NCI-H2029 (cell line): ENCODE measurements at places on chromosomes 12 and 14.

DNA sequence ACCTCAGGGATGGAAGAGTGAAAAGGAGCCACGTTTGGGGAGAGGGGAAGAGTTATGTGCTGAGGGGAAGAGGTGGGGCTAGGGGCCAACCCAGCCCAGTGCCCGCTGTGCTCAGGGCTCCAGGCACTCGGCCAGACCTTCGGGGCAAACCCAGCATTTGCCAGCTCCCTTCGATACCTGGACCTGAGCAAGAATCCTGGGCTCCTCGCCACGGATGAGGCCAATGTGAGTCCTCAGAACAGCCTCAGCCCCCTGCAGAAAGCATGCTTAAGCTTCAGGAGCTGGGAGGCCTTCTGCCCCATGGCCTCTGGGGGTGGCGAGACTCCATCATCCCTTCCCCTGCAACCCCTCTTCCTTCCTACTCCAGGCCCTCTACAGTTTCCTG lies 5.0 kb downstream of the CARMIL3 start:
- DNase-seq = no peak

- DNase-seq = peak; percentile 73
Measured at GRCh38 chr12:47085815-47086252, 6.1 kb upstream of the AMIGO2 start.

GRCh38 chr12:56565510-56566101 lies 44.0 kb downstream of the RBMS2 start:
- DNase-seq = peak; percentile 54

- DNase-seq = no peak
Measured at GRCh38 chr12:130427381-130427887, 89.7 kb downstream of the PIWIL1 start.

- no peak for DNase-seq
Measured at GRCh38 chr12:99027055-99027393, 381.9 kb downstream of the APAF1 start.

DNA sequence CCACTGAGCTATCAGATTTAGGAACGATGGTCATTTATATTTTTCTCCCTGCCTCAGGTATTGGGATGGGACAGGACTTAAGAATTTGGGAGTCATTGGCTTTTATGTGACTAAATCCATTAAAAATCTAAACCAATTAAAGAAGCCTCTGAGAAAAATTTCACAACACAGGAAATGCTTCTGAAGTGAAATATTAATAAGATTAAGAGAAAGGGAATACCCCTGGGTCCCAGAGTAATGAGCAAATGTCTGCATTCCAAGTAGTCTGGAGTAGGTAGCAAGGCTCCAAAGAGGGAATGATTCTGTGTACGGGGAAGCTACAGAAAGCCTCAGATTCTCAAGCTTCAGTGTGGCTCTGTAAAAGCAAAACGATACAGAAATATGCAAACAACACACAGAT lies 707 bp upstream of the MED6 start:
- no peak for DNase-seq

GRCh38 chr14:54839701-54840119 lies 62.9 kb downstream of the GCH1 start:
- DNase-seq = no peak

DNA sequence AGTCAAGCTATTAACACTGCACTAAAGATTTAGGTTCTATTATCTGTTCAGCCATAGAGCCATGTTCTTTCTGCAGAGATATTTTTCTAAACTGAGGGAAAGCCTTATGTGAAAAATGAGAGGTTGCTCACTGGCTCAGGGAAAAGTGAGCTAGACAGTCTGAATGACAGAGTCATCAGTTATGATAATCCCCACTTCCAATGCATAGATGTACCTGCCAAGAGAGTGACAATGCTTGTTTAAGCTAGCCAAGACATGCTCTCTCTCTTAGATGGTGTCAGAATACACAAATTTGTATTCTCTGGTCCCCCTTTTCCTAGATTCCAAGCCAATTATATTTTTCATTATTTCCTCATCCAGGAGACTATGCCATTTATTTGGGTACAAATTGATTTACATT lies 176.9 kb upstream of the FRMD6 start:
- no peak for DNase-seq

DNA sequence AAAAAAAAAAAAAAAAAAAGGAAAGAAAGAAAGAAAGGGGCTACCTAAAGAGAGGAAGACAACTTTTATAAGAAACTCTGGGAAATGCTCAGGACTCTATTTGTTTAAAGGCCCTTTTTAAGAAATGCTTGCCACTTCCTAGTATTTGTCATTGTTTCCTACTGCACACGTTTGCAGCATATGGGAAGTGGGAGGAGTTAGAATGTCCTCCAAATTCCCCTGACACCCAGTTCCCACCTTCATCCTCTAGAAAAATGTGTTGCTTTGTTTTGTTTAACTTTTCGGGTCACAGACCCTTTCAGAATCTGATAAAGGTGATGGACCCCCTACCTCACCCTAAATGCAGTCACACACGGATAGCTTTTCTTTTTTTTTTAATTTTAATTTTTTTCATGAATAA lies 40.8 kb downstream of the NINJ2 start:
- DNase-seq = no peak

DNA sequence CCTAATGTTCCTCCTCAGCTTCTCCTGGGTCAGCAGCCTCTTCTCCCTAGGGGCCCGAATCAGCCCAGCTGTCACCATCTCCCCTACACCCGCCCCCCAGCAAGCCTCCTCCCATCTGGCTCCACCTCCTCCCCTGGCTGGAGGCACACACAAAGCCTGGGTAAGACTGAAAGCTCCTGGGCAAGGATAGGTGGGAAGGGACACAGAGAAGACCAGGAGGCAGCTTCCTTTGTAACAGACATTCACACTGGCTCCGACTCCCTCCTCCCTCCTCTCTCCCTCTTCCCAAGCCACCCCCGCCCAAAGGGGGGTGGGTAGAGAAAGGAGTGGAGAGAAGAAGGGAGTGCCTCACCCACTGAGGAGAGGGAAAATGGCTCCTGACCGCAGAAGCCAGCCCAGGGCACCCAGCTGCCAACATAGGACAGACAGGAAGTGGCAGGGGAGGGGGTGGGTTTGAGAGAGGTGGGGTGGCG lies 4.0 kb downstream of the CHD4 start:
- DNase-seq = peak; percentile 27

DNA sequence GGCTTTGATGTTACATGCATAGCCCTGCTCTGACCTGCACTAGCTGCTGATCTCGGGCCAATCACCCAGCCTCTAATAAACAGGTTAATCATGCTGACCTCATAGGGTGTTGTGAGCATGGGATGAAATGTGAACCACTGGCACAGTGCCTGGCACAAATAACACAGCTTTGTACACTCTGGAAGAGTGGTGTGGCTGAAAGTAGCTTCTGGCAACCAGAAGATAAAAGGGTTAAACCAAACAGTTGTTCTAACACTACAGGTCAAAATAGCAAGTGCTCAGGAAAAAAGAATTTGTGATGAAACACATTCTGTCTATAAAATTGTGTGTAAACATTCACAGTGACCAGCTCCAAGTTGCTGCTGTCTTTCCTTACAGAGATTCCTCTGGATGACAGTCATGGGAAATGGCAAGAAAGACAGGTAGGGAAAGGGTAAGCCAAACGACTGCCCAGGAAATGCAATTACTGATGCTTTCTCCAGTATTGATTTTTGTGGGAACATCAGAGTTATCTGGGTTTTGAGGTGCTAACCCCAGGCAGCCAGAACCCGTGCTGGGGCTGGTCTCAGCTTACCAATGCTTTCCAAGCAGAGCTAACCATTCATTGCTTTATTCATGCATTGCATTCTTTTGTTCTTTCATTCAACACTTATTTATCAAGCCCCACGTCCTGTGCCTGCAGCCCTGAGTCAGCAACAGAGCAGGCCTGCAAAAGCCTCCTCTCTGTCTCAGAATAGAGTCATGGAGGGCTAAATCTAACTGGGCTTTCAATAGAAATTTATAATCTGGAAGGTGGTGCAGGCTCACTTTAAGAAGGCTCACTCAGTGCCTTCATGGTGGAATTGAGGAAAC lies 38.1 kb upstream of the CAPRIN2 start:
- peak; percentile 1 for DNase-seq

- DNase-seq = peak; percentile 26
Measured at GRCh38 chr12:27709932-27710591, 570 bp upstream of the MRPS35 start.

DNA sequence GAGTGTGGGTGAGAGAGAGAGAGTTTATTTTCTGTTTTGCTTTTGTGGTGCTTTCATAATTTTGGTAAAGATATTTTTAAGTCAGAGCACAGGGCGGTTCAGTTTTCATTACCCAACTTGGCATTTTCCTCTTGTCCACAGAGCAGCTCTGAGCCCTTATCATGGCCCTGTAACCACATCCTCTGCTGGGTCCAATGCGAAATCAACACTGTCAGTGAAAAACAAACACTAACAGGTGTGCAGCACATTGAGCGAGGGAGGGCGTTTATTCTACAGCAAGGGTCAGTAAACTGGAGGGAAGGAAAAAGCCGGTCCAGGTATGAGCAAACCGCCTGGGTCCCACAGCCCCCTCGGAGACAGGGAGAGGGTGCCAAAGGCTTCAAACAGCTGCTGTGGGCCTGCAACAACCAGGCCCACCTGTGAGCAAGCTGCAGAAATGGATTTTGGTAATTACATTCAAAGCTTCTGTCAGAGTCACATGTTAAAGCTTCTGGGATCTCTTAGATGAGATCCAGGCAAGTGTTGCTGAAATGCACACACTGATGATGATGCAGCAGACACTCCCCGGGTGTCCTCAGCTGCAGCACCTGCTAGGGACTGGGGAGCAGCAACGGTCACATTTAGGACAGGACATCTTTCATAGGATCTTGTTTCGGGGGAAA lies 132.7 kb upstream of the DYRK2 start:
- DNase-seq = peak; percentile 90

GRCh38 chr14:67240168-67240932 lies 885 bp upstream of the PALS1 start:
- DNase-seq = peak; percentile 6

GRCh38 chr14:72855913-72856312 lies 38.0 kb downstream of the DPF3 start:
- DNase-seq = no peak

DNA sequence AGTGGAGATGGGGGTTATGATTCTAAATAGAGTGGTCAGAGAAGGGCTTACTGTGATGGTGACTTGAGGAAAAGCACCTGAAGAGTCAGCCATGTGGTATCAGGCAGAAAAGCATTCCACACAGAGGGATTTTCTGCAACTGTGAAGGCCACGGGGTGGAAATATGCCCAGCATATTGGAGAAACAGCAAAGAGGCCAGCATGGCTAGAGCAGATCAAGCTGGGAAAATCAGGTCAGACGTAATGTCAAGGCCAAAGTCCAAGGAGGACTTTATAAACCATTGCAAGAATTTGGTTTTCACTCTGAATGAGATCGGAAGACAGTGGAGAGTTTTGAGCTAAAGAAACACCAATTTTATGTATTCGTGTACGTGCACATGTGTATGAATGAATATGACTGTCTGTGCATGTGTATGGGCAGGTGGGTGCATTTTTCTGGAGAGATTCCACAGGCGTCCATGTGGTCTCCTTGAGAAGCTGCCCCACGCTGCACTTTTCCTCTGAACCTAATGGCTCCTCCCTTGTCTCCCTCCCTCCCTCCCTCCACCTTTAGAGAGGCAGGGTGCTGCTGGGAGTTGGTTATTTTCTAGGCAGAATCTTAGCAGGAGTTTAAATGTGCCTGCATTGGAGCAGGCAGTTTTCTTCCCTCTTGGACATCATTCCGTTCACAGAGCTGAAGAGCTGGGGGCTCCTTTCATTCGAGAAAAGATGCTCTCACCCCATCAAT lies 97.4 kb upstream of the PPP4R3A start:
- no peak for DNase-seq

DNA sequence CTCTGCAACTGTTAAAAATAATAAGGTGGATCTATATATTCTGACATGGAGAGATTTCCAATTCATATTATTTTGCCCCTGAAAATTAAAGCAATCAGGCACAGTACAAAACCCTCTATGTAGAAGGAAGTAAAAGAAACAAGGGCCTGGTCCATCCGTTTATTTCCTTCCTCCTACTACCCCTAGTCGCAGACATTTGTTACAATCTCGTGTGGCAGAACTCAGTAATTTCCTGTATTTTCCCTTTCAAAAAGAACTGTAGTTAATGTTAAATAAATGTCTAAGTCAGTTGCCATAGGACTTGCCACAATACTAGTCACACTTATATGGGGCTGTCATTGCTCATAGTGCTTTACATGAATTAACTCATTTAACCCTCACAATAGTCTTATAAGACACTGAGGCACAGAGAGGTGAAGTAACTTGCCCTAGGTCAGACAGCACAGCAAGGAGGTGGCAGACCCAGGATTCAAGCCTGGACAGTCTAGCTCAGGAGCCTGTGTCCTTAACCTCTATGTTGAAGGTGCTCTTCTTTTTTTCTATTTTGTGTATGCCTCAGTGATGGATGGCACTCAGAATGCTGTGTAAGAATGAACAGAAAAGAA lies 24.2 kb downstream of the NINJ2 start:
- DNase-seq = no peak

DNA sequence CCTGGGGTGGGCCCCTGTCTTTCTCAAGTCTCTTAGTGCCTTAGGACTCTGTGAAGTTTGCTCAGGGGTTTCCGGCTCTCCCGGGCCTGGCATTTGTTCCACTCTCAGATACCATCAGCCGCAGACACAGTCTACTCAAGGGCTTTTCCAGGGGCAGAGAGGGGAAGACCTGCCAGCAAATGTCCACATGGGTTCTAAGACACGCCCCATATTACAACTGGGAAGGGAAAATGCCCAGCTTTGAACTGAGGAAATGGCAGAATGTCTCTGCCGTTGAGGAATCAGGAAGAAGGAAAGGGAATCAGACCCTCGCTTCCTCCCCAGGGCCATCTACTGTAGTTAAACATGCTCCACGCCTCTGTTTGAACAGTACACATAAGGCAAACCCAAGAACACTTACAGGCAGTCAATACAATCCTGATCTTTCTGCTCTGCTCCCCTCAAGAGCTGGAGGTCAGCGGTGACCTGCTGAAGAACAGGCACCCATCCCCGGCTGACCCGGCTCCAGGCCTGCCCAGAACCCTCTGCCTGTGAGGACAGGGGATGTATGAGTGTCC lies 7.9 kb downstream of the CCDC85C start:
- DNase-seq = no peak

DNA sequence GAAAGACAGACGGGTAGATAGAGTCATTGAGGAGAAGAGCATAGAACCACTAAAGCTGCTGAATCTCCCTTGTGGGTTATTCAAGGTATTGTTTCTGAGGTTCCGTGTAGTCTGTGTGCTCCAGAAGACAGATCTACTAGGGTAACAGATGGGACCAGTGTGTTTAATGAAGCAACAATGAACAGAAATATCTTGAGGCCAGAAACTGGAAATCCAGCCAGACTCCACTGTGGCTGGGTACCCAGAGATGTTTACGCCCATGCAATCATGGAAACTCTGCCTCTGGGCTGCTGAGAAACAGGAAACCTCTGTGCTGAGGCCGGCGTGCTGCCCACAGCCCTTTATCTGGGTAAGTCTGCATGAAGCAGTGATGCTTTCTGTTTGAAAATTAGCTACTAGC lies 8.3 kb downstream of the PROX2 start:
- no peak for DNase-seq
